Activated CD4-positive, alpha-beta T cell treated with anti-CD3 and anti-CD28 coated beads for 1 hour (primary cell): ENCODE measurements at places on chromosomes 6 and 20.

GRCh38 chr6:15376900-15377487, 131.1 kb downstream of the JARID2 start:
- DNase-seq: no peak

DNA sequence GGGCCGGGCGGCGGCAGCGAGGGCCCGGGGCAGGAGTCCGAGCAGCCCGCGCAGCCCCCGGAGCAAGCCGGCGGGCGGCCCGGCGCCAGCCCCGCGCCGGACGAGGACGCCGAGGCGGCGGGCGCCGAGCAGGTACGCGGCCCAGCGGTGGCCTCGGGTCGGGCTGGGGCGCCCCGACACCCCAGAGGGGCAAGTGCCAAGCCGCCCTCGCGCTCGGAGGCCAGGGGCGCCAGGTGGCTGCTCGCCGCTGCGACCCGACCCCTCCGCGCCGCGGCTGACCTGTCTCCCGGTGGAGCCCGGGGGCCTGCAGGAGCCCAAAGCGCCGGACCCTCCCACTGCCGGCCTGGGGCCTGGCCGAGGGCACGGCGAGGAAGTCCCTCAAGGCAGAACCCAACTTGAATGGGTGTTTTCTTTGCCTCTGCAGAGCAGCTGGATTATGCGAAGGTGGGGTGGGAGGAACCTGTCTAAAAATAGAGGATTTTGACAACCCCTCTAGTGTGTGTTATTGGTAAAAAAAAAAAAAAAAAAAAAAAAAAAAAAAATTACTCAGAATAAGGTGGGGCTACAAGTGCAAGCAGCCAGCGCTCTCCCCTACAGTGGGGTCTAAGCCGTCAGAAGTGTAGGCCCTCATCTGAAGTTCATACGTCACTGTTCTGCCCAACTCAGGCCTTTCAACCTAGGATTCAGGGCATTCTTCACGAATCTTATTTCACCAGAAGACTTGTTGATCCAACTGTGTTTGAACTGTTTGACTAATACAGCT, 609 bp downstream of the OGFRL1 start:
- no peak for DNase-seq

DNA sequence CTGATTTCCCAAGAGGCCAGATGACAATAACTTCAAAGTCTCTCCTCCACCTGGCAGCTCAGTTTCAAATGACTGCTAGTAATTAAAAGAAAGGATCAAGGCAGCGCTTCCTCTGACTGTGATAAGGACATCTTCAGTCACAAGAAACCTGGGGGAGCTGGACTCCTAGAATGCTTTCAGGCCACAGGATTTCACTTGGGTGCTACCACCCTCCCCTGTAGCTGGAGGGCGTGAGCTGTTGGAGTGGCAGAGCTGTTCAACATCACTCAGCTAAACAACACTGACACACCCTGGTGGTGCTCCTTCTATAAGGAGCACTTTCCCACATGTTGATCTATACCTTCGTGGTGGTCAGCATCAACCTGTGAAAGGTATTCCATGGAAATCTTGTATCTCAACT, 2.2 kb upstream of the CNR1 start:
- DNase-seq: no peak

DNA sequence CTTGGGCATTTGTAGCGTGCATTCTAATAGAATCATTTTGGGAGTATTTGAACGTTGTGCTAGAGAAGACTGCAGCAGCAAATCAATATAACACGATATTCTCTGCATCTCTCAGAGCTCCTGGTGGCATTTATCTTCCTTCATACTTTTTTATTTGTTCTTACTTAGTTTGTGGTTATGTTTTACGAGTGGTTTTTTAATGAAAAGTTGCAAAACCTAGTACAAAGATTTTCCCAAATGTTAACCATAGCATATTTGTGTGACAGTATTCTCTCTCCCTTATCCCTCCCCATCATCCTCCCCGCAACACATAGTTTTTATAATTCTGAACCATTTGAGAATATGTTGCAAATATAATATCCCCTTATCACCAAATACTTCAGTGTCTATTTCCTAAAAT, 50.4 kb downstream of the JARID2 start:
- DNase-seq: no peak

GRCh38 chr6:31087494-31088089, 24.8 kb downstream of the C6orf15 start:
- peak; percentile 83 for DNase-seq

GRCh38 chr6:32608362-32608761, 18.7 kb upstream of the HLA-DRB1 start:
- DNase-seq: no peak

DNA sequence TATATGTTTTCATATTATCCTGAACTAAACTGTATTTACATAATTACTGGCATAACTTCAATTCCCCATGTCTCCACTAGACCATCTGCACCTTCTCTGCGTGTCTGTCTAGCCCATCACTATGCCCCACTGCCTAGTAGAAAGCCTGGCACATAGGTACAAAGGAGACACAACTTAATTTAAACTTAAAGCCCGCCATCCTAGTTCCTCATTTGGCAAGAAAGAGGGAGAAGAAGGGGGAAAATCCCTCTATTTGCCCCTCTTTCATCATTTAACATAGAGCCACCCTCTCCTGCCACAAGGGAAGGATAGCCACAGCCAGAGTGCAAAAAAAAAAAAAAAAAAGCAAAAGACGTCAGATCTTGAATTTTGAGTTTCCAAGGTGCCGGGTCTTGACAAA, 1.8 kb downstream of the PKIG start:
- no peak for DNase-seq

DNA sequence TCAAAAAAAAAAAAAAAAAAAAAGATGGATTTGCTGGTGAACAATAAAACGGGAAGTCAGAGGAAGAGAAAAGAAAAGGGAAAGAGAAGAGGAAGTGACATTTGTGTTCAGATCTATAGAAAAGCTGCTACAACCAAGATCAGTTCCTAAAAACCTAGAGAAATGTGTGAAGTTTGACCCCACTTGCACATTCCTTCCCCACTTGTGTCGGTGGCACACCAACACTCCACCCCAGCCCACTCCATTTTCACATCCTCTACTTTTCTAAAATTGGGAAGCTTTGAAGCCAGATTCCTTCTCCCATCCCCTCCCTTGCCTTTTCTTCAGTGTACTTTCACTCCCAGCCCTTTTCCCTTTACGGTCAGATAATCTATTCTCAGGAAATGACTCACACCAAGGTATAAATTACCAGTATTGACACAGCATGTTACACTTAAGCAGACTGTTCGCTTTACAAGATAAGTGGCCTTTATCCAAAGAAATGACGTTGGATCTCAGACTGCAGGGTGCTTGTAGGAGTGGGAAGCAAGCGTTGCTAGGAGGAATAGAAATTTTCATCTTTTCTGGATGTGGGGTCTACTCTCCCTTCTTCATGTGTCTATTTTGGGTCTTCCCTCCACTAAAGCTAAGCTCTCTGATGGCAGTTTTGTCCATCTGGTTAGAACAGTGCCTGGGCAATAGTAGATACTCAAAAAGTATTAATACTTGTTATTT, 92.5 kb upstream of the ADGRF1 start:
- no peak for DNase-seq

GRCh38 chr6:166636191-166636933, 9.3 kb upstream of the RPS6KA2 start:
- DNase-seq: no peak

DNA sequence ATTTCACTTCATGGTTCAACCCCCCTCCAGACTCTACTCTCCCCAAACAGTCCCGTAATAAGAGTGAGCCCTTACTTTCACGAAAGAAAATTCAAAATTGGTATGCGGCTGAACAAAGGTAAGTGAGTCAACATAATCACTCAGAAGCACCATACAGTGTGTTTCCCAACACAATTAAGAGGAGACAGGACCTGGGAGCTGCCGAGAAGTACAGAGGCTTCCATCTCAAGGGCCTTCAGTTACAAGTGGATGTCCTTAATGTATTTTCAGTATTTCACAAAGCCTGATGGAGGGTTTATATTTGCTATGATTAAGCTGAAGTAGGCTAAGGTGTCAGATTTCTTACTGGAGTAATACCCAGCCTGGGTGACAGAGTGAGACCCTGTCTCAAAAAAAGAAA, 51.1 kb downstream of the MYO6 start:
- DNase-seq: no peak

DNA sequence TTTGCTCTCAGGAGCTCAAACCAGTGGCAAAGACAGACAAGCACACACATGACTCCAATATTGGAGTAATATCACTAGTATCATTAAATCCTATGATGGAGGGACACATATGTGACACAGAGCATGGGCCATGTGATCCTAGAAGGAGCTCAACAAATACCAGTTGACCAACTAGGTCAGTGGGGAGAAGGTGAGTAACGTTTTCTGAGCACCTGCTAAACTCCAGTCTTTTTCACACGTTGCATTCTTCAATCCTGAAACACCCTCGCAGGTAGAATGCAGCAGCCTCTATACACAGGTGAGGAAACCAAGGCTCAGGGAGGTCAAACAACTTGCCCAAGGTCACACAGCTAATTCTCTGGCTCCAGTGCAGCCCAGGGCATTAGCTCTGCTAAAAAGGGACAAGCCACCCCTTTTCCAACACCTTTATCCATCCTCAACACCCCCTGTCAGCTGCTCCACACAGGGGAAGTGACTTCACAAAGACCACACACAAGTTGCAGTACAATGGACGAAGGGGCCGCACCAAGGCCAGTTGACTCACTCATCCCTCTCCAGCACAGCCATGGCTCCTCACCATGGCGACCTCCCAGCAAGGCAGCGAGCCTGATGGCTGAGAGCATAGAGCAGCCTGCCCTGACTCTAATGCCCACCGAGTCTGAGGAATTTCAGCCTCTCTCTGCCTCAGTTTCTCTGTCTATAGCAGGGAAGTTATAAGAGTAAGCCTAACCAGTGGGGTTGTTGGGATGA, 4.4 kb downstream of the CAPN11 start:
- DNase-seq: no peak

DNA sequence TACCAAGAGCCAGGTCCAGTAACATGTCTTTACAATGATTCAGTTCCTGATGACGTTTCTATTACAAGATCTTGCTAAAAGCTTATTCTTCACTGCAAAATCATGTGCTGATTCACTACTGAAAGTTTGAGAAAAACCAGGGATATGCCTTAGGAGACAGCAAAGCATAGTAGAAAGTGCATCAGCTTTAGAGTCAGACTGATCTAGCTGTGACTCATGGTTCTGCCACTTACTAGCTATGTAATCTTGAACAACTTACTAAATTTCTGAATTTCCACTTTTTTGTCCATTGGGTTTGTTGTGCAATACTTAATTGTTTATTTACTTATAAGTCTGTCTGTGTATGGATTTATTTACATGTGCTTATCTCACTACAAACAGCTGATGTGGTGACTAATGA, 198.5 kb upstream of the RSPO3 start:
- no peak for DNase-seq

DNA sequence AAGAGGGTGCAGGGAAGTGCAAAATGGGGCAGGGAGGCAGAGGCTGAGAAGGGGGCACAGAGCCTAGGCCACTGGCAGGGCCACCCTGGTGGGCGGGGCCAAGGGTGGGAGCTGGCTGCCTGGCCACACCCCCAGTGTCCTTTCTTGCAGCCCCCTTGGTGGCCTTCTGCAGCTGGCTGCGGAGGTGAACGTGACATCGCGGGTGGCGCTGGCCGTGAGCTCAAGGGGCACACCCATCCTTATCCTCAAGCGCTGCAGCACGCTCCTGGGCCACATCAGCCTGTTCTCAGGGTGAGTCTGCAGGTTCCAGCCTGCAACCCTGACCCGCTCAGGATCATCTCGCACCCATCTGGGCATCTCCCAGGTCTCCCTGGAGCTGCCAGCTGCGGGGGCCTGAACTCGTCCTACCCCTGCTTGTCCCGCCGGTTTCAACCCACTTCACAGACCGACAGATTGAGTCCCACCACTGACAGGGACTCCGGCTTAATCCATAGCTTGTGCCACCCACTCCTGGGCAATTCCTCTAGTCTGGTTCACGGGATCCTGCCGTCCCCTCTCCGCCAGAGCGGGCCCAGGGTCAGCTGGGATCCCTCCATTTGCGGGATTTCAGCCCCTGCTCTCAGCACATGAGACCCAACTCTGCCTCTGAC, 6.2 kb downstream of the BPIFB3 start:
- no peak for DNase-seq

- DNase-seq: no peak
Measured at GRCh38 chr6:44837741-44838140, 450.2 kb downstream of the CDC5L start.

DNA sequence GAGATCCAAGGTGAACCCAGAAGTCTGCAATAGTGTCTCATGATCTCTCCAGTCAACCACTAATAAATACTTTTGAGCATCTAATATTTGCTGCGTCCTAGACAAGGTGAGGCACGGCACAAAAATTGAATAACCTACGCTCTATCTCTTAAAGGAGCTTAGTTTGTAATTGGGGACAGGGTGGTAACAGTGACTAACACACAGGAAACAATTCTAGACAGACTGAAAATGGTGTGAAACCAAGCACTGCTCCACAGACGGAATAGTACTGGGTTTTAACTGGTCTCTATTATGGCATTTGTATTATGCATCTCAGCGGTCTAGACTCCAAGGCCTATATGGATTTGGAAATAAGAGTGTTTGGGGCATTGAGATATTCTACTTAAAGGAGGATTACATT, 120.1 kb downstream of the CLIC5 start:
- DNase-seq: no peak

GRCh38 chr20:43786885-43787284, 60.1 kb upstream of the GTSF1L start:
- no peak for DNase-seq

- no peak for DNase-seq
Measured at GRCh38 chr6:170370416-170370815, 63.9 kb downstream of the FAM120B start.

DNA sequence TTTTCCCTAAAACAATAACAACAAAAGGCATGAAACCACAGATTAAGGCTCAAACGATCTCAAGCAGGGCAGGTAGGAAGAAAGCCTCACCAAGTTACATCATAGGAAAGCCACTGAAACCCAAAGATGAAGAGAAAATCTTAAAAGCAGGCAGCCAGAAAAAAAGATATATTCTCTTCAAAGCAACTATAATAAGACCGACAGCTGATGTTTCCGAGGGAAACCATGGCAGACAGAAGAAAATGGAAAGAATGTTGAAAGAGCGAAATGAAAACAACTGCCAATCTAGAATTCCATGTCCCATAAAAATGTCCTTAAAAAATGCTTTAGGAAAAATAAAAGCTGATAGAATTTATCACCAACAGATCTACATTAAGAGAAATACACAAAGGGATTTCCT, 161.5 kb upstream of the THBS2 start:
- DNase-seq: no peak

DNA sequence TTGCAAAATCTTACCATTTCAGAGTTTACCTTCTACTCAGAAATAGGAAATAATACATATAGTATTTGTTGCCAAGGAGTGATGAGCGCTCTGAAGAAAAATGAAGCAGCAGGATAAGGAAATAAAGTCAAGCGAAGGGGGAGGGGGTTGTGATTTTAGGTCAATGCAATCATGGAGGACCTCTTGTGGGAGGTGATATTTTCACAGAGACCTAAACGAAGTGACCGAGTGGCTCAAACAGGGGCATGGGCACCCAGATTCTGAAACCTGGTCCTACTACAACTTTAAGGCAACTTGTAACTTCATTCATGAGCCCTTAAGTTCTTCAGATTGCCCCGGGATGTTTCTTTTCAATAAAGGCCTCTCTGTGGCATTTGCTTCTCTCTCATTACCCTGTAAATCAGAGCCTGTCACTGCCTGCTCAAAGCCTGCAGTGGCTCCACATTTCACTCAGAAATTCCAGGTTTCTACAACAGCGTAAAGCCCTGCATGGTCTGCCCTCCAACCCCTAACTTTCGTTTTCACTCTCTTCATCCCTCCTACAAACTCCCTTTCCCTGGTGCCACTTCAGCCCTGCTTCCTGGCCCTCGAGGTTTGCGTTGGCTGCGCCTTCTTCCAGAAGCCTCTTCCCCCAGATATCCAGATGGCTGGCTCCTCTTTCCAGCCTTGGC, 162.7 kb downstream of the TBC1D7 start:
- DNase-seq: no peak

- DNase-seq: no peak
Measured at GRCh38 chr6:29527126-29527525, 32.4 kb downstream of the UBD start.
